ENCODE measurements at places on chromosomes 4 and X.

DNA sequence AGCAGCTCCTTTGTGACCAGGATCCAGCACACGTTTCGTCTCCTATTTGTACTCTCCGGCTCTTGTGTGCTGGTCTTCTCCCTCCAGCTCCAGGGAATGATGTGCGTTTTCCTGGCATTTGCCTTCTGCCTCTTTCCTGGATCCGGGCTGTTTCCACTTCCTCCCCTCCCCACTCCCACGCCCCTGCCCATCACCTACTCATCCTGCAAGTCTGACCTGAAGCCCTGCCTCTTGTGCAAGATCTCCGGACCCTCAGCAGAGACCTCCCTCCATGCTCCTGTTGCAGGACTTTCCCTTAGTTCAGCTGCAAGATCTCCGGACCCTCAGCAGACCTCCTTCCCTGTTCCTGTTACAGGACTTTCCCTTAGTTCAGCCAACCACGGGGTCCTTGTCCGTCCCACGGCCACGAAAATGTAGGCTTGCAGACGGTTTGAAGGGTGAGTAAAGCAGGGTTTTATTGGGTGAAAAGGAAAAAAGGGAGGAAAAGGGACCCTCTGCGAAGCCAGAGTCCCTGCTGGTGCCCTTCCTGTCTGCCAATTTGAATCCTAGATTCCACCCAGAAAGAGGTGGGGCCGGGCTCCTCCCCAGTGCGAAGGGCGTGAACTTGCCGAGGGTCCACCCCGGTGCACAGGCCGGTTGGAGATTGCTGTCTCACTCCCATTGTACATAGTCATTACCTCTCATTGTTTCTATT is 74.4 kb upstream of the IRF2 start:
- no peak for DNase-seq

GRCh38 chr4:82776925-82777542 is 21.6 kb downstream of the SCD5 start:
- DNase-seq: no peak

DNA sequence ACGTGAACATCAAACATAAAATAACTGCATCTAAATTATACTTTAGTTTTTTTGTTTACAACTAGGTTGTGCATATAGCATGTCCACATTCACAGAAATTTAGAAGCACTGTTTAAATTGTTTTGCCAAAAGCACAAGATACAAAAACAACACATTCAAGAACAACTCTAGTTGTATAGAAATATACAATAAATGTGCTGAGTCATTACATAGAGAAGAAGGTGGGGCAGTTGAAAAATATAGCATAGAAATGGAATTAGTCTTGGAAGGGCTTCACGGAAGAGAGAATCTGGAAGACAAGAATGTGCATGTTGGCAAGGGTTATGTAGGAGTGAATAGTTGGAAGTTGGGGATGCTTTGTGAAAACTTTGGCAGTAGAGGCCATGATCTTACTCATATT is 239.0 kb upstream of the GLRA2 start:
- no peak for DNase-seq

DNA sequence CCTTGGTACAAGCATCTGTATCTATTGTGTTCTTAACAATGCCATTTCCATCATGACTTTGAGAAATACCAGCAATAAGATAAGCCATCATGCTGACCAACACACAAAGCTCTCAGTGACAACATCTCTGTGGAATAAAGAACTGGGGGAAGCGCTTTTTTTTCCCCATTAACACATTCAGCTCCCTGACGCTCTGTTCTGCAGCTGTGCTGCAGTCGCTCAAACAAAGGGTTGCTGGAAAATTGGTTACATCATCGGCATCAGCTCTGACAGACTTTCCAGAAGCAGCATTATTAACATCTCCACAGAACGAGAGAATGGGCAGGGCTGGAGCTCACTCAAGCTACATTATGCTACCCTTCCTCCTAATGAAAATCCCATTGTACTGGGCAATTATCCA is 39.9 kb downstream of the DCX start:
- no peak for DNase-seq

- DNase-seq: no peak
Measured at GRCh38 chr4:142360657-142361056, 485.4 kb downstream of the INPP4B start.

Data from stimulated activated CD8-positive, alpha-beta memory T cell treated with anti-CD3 and anti-CD28 coated beads, Interleukin-4, amount 100 ng/mL, for 4 hours (primary cell).